ENCODE measurements at places on chromosomes 5 and 9. TPM values are rescaled to one million over a fixed set of nuclear protein-coding genes. Genes with fewer than 3 reads are reported as not detected.

DNA sequence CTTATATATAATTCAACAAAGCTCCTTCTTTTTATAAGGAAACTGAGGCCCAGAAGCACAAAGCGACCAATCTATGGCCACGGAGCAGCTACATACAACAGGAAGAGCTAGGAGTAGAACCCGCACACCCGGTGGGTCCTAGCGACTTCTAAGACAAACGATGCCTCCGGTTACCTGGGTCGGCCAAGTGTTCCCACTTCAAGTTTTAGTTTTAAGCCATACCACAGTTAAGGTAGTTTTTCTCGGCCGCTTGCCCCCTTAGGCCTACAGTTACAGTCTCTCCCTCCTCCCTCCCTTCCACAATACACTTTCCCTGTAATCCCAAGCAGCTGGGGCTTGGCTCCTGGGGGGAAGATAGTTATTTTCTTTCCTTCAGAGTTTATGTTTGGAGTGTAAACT, 533 bp downstream of the SREK1IP1 start:
- H3K27me3 ChIP-seq: no peaks in the 10 kb centered on the region
- peak overlapping the region; percentile 98 for H3K27ac ChIP-seq
- H3K36me3 ChIP-seq: peaks cover 12% of the 10 kb centered on the region
- H3K4me1 ChIP-seq: peaks cover 15% of the 10 kb centered on the region
- DNase-seq: no peak

- H3K27ac ChIP-seq: peak overlapping the region; percentile 44
- H3K4me1 ChIP-seq: peaks cover 17% of the 10 kb centered on the region
- no peak overlapping the region for H3K4me3 ChIP-seq
- no peaks in the 10 kb centered on the region for H3K27me3 ChIP-seq
- DNase-seq: peak; percentile 71
- no peaks in the 10 kb centered on the region for H3K36me3 ChIP-seq
Measured at GRCh38 chr5:145283141-145283810, 551.9 kb downstream of the PRELID2 start.

GRCh38 chr5:96657068-96657467, 5.1 kb upstream of the CAST start:
- H3K27ac ChIP-seq: no peak overlapping the region
- H3K4me3 ChIP-seq: no peak overlapping the region
- H3K27me3 ChIP-seq: no peaks in the 10 kb centered on the region
- no peaks in the 10 kb centered on the region for H3K4me1 ChIP-seq
- no peaks in the 10 kb centered on the region for H3K36me3 ChIP-seq
- DNase-seq: peak; percentile 17

GARIN3 gene
- total RNA-seq: not detected

DNA sequence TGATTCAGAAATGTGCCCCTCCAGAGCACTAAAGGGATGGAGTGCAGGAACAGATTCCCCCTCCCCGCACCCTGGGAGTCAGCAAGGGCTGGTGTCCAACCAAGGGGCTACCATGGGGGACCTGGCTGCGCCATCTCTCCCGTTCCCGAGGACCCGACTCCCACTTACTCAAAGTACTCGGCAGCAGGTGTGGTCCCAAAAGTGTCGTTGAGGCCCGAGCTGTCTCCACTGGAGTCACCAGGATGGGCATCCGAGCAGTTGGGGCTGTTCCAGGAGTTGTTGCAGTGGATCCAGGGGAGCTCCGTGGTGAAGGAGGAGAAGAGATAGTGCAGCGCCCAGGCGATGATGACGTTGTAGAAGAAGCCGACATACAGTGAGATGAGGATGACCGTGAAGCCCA, 12.9 kb downstream of the SLC6A3 start:
- H3K36me3 ChIP-seq: no peaks in the 10 kb centered on the region
- no peak overlapping the region for H3K27ac ChIP-seq
- no peak overlapping the region for H3K4me3 ChIP-seq
- H3K4me1 ChIP-seq: no peaks in the 10 kb centered on the region
- peaks cover 5% of the 10 kb centered on the region for H3K27me3 ChIP-seq
- no peak for DNase-seq

- DNase-seq: no peak
- H3K4me3 ChIP-seq: no peak overlapping the region
- no peaks in the 10 kb centered on the region for H3K27me3 ChIP-seq
- no peaks in the 10 kb centered on the region for H3K4me1 ChIP-seq
- H3K36me3 ChIP-seq: no peaks in the 10 kb centered on the region
Measured at GRCh38 chr5:158116965-158117364, 258.0 kb upstream of the CLINT1 start.

GRCh38 chr5:172090976-172091547, 84.6 kb upstream of the FBXW11 start:
- no peaks in the 10 kb centered on the region for H3K36me3 ChIP-seq
- H3K4me3 ChIP-seq: no peak overlapping the region
- no peaks in the 10 kb centered on the region for H3K4me1 ChIP-seq
- no peaks in the 10 kb centered on the region for H3K27me3 ChIP-seq
- H3K27ac ChIP-seq: no peak overlapping the region

PCDHGB2 gene
- total RNA-seq: 6.2 TPM

DNA sequence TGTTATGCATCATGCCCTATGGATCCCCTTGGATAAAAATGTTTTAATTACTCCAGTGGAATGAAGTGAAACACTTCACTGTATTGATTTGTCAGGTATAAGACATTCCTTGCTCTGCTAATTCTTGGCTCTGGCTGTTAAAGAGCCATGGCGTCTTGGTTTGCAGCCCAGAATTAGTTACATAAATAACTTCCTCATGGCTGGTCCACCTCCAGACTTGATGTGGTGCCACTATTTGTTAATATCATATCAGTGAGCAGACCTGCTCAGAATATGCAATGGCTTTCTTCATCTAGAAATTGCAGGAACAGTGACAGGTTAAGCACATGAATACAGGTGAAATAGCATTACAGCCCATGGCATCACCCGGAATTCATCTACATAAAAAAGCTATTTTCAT, 446.9 kb upstream of the GRIN3A start:
- DNase-seq: no peak
- no peaks in the 10 kb centered on the region for H3K4me1 ChIP-seq
- H3K4me3 ChIP-seq: no peak overlapping the region
- no peaks in the 10 kb centered on the region for H3K27me3 ChIP-seq
- no peak overlapping the region for H3K27ac ChIP-seq
- no peaks in the 10 kb centered on the region for H3K36me3 ChIP-seq

DNA sequence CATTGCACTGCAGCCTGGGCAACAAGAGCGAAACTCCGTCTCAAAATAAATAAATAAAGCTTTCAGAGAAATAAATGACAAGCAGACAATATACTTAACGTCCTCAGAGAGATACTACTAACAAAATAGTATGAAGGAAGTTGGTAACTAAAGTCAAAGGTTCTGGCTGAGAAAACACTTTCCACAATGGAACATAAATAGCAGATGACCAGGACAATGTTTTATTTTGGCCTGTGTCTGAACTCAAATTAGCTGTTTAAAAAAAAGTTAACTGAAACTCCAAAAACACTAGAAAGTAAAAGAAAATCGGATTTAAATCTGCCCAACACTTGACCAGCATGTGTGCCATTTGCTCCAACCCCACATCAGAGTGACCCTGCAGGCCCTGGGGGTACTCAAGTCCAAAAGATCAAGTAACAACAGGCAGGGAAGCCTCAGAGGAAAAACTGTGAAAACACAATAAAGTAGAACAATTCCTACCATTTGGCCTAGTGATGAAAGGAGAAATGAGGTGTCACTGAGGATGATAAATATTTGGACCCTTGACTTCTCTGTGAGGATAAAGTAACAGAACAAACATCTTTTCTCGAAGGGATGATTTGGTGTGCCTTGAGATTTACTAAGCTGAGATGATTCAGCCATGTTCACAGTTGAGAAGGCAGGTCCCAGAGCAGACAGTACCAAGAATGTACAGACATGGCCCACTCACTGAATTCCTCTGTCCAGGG, 47.7 kb downstream of the LHFPL2 start:
- no peak overlapping the region for H3K4me3 ChIP-seq
- H3K36me3 ChIP-seq: no peaks in the 10 kb centered on the region
- H3K4me1 ChIP-seq: no peaks in the 10 kb centered on the region
- no peaks in the 10 kb centered on the region for H3K27me3 ChIP-seq

PIK3R1 gene
- total RNA-seq: 57.9 TPM

NTNG2 gene
- total RNA-seq: 3.0 TPM

DNA sequence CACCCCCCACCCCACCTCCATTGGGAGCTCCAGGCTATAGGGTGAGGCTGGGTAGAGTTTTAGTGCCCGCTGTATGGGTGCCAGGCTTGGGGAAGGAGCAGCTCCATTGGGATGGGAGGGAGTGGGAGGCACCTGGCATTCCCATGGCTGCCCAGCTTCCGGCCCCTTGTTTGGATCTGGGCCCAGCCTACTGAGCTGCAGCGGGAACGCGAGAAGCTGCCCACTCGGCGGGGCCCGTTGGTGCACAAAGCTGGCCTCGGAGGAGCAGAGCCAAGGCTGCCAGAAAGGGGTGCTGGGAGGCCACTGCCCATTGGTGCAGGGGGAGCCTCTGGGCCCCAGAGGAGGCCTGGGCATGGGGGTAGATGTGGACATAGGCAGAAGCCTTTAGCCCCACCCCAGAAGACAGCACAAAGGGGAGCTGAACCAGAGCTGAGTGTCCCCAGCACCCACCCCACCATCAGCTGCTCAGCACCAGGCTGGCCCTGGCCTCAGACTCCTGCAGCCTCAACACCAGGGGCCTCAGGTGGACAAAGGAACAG, 4.4 kb downstream of the LCN9 start:
- DNase-seq: no peak
- no peaks in the 10 kb centered on the region for H3K36me3 ChIP-seq
- H3K27me3 ChIP-seq: peaks cover 3% of the 10 kb centered on the region

DNA sequence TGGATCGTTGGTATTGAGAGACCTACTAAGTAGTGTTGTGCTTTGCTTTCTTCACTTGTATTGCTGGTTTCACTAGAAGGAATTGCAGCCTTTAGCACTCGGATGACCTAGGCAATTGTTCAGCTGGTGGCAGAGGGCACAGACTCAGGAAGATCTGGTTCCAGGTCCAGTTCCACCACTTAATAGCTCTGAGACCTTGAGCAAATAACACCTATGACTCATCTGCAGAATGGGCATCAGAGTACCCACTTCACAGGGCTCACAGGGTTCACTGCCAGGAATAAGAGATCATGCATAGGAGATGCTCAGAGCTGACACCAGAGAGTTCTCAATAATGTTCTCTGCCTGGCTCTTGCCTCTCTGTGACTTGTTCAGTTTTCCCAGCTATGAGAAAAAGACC, 133.6 kb downstream of the SIL1 start:
- H3K4me3 ChIP-seq: no peak overlapping the region
- no peaks in the 10 kb centered on the region for H3K36me3 ChIP-seq
- no peak for DNase-seq
- no peak overlapping the region for H3K27ac ChIP-seq
- no peaks in the 10 kb centered on the region for H3K27me3 ChIP-seq
- H3K4me1 ChIP-seq: peaks cover 14% of the 10 kb centered on the region

SHOC1 gene
- not detected for total RNA-seq

ANKRD31 gene
- total RNA-seq: 0.04 TPM

RASGRF2 gene
- total RNA-seq: 8.4 TPM

UBTD2 gene
- total RNA-seq: 18.3 TPM

DNA sequence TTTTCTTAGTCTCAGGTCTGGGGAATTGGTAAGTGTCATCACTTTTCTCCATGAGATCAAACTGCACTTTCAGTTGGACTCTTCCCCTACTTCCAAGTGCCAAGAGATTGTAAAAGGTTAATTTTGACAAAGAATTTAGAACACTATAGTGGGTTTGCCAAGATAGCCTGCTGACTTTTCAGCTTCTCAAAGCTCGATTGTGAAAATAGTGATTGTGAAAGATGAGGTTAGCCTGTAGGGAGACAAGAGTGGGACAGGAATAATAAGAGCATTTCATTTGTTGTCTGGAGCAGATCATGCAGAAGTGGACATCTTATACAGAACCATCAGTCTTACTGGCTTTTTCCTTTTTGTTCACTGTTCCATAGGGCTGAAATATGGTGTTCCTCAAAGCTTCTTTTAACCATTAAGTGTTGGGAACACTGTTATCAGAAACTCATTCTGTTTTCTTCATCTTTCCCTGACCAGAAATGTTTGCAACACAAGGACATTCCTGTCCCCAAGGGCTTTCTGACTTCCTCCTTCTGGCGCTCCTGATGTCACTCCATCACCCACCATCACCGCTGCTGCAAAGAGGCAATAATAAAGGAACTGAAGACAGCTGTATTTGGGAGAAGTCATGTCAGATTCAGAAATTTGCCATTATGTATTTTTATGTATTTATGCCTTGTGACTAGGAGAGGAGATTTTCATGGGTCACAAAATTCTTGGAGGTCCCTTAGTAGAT, 11.6 kb upstream of the SPTAN1 start:
- H3K4me1 ChIP-seq: no peaks in the 10 kb centered on the region
- H3K4me3 ChIP-seq: no peak overlapping the region
- H3K27me3 ChIP-seq: no peaks in the 10 kb centered on the region
- peaks cover 51% of the 10 kb centered on the region for H3K36me3 ChIP-seq
- no peak for DNase-seq

- no peak for DNase-seq
- no peak overlapping the region for H3K27ac ChIP-seq
- H3K36me3 ChIP-seq: no peaks in the 10 kb centered on the region
Measured at GRCh38 chr5:74833537-74834266, 32.5 kb downstream of the FAM169A start.

- H3K27ac ChIP-seq: no peak overlapping the region
- DNase-seq: no peak
- no peaks in the 10 kb centered on the region for H3K36me3 ChIP-seq
- no peak overlapping the region for H3K4me3 ChIP-seq
- H3K27me3 ChIP-seq: no peaks in the 10 kb centered on the region
Measured at GRCh38 chr5:40354171-40354570, 325.5 kb upstream of the PTGER4 start.

FAM221B gene
- not detected for total RNA-seq

TENT4A gene
- 51.7 TPM for total RNA-seq

DMRT3 gene
- total RNA-seq: not detected

DNA sequence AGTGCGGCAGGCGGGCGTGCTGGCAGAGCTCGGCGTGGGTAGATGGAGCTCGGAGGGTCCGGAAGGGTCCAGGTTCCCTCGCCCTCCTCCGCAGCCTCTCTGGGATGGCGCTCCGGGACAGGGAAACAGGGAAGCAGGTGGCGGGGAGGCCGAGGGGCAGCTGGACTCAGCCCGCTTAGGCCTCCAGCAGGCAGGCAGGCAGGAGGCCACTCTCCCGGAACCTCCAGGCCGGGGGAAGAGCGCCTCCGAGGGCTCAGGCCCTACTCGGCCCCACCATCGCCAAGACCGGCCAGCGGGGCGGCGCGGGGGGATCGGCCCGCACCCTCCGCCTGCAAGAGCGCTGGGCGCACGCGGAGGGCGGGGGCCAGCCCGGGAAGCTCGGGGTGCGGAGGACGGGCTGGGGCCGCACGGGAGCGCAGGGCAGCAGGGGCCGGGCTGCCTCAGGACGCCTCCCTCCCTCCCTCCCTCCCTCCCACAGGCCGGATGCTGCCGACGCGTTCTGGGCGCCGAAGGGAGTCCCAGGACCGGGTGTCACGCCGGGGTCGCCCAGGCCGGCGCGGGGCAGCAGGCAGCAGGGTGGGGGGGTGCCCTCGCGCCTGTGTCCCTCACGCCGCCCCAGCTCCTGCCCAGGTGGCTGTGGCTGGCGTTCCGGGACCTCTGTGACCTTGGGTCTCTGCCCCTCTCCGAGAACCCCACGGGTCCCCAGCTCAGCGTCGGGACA, 977 bp downstream of the MGAT4B start:
- peak overlapping the region; percentile 76 for H3K4me3 ChIP-seq
- H3K4me1 ChIP-seq: peaks cover 28% of the 10 kb centered on the region
- H3K27me3 ChIP-seq: no peaks in the 10 kb centered on the region
- no peak for DNase-seq
